Kidney capillary endothelial cell (primary cell): ENCODE measurements at places on chromosomes 11 and 22.

DNA sequence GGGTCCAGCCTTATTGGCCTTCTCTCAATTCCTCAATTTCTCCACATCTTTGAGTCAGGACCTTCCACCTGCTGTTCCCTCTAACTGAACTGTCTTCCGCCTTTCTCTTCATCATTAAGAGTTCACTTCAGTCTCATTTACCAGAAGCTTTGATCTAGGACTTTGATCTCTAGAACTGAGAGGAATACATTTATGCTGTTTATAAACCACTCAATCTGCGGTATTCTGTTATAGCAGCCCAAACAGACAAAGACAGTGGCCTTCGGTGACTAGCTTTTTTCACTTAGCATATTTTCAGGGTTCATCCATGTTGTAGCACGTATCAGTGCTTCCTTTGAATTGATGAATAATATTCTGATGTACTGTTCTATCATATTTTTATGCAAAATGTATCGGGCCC is 10.5 kb downstream of the CLPB start:
- DNase-seq: no peak

GRCh38 chr11:34126959-34127848 is 21.8 kb downstream of the NAT10 start:
- no peak for DNase-seq

DNA sequence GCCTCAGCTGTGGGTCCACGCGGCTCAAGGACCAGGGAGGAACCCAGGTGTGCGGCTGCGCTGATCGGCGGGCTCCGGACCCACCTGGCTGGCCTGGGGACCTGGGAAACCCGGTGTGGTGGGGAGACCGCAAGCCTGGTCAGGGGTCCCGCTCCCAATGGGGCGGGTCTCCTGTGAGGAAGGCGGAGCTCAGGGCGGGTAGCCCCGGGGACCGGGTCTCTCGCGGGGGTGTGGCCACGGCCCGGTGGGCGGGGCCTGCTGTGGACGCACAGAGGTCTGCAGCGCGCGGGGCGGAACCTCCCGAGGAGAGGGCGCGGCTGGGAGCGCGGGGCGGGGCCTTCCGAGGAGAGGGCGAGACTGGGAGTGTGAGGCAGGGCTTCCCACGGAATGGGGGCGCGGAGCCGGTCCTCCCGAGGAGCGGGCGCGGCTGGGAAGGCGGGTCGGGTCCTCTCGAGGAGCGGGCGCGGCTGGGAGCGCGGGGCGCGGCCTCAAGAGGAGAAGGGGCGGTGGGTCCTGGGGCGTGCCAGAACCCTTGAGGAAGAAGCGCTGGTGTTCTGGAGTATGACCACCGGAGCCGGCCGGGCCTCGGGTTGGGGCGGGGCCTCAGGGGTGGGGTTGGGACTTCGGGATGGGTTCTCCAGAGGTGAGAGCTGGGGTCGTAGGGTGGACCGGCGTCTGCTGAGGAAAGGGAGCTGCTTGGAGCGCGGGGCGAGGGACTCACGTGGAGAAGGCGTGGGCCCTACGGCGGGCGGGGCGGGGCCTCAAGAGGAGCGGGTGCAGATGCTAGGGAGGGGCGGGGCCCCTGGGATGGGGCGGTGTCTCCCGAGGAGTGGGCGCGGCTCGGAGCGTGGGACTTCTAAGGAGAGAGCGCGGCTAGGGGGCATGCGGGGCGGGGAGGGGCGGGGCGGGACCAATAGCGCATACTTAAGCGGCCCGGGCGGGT is 20.8 kb downstream of the DGCR6L start:
- peak; percentile 42 for DNase-seq

DNA sequence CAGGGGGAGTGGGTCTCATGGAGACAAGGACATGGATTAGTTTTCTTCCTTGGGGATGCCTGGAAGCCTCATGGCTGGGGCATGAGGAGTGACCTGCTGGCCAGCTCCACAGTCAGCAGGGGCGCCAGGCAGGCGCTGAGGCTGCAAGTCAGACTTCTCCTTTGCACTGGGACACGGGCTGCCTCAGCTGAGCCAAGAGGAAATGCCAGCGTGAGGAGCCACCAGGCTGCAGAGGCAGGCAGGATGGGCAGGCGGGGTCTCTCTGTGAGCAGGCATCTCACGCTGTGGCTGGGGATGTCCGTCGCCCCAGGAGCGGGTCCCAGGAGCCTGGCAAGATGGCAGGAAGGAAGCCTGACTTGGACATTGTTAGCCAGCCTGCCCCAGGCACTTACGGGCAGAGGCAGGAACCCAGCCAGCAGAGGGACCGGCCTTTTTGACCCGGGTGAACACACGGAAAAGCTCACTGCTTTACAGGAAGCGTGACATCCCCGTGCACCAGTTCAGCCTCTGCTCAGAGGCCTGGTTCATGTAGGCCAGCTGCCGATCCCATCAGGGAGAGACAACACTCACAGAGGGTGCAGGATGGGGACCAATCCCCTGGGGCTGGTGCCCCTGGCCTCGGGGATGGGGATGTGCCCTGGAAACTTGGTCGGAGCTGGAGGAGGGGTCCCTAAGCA is 10.2 kb downstream of the GNB1L start:
- DNase-seq: peak; percentile 96

DNA sequence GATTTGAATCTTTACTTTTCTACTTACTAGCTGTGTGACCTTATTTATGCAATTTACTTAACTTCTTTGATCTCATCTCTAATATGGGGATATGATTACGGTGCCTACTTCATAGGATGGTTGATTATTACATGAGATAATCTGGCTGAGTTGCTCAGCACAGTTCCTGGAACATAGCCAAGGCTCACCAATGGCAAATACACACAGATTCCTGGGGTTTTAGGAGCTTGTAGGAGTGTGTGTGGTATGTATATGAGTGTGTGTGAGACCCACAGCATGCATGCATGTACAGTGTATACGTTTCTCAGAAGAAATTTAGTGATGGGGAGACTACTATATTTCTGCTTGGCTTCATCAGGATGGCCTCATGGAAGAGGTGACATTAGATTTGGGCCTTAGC is 256.9 kb downstream of the KIRREL3 start:
- no peak for DNase-seq

GRCh38 chr11:132202621-132203020 is 832.2 kb downstream of the NTM start:
- no peak for DNase-seq

GRCh38 chr11:97895572-97895971 is 1125.2 kb upstream of the CNTN5 start:
- DNase-seq: no peak

- DNase-seq: no peak
These were observed 10.6 kb downstream of the PLET1 start for GRCh38 chr11:112249871-112250610.

DNA sequence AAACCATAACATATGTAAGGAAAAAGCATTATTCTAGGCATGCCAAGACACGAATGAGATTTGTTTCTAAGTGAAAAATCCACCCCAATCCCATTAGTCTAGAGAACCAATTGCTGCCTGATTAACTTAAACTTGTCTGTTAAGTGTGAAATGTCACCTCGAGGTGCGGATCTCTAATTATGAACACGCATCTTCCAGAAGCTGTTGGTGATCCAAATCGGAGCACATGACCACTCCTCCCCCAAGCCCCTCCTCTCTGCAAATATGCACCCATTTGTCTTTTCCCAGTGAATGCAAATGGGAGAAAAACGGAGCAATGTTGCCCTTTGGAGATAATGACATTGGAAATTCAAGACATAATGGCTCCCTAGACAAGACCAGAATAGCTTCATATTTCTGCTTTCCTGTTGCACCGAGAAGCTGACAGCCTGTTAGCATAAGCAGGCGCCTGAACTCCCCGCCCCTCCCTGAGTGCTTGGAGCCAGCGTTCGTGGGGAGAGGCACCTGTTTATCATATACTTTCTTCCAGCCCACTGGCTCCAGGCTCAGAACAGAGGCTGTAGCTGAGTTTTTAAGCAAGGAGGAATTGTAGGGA is 6.0 kb upstream of the FXYD6 start:
- no peak for DNase-seq

DNA sequence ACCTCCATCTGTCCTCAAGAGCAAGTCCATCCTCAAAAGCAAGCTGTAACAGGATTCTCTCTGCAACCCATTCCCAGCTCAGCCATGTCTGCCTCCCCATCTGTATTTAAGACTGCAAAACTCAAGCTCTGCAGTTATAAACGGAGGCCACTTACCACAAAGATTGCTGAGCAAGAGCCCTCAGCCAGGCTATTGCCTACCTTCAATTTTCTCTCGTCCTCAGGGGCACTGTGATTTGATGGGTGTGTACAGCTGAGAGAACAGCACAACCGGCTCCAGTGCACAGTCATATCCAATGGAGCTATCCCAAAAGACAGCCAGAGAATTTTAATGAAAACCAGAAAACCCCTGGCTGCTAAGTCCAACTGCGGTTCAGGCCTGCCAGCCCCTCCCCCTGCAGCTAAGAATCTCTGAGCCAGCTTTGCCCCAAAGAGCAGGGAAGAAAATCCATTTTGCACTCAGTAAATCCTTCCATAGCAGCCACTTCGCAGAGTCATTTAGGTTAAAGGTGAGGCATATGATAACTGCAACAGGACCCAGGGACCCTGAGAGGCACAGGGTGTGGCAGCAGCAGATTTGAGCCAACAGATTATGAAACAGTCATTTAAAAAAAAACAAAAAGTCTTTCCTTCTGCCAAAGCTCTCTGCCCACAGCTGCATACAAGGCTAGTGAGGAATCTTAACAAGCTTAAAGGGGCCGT is 37.6 kb downstream of the RAB30 start:
- no peak for DNase-seq
